HCT116 (cell line): ENCODE measurements at places on chromosomes 6 and 20. TPM values are rescaled to one million over a fixed set of nuclear protein-coding genes. Genes with fewer than 3 reads are reported as not detected.

DNA sequence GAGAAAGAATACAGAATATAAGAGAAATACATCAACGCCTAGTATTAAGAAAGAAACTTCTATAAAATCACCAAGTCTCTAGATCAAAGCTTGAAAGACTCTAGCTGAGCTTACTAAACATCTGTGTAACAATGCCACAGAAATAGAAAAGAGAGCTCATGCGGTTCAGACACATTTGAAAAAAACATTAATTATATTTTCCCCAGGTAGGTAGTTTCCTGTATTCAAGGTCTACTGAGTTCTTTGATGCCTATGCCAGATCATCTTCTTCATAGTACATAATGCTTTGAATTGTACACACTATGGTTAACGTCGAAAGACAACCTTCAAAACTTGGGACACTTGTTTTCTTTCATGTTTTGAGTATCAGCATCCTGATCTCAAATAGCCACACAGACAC, 11.3 kb downstream of the MOXD1 start:
- H3K27me3 ChIP-seq: no peaks in the 10 kb centered on the region
- H3K36me3 ChIP-seq: no peaks in the 10 kb centered on the region
- no peak for DNase-seq
- H3K27ac ChIP-seq: no peak overlapping the region

DNA sequence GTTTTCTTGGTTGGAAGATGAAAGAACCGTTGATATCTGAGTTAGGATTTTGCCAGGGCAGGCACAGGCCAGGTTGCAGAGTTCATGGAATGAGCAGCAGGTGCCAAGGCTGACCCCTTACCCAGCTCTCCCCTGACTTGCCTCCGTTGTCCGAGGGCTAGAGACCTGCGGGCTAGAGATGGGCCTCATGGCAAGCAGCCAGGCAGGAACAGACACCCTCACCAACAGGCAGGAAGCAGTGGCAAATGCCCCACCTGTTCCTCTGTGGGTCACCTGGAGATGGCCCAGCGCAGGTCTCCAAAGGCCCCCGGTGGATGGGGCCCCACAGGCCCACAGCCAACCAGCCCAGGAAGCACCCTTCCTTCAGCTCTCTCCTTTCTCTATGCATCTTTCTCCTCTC, 186.7 kb upstream of the PMEPA1 start:
- no peak overlapping the region for H3K4me3 ChIP-seq
- peaks cover 28% of the 10 kb centered on the region for H3K27me3 ChIP-seq
- no peaks in the 10 kb centered on the region for H3K4me1 ChIP-seq

Gene MICB
- 21.7 TPM for total RNA-seq

GRCh38 chr20:38543014-38543906, 37.7 kb upstream of the ADIG start:
- no peak overlapping the region for H3K4me3 ChIP-seq
